ENCODE measurements at places on chromosomes 7 and 10.

DNA sequence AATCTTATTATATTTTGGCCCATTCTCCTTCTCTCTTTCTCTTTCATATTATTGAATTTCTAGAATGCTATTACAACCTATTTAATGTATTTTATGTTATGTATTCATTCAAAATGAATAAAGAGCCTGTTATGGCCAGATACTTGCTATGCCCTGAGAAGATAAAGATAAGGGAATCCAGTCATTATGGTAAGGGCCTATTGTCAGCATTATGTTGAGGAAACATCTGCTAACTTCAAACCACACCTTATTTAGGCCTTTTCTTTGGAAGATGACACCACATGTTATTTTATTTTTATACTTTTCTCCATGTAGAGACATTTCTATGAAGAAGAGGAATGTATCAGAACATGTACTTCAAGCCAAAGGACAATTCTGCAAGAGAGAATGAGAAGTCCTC is 60.5 kb upstream of the MPP7 start:
- DNase-seq: no peak

DNA sequence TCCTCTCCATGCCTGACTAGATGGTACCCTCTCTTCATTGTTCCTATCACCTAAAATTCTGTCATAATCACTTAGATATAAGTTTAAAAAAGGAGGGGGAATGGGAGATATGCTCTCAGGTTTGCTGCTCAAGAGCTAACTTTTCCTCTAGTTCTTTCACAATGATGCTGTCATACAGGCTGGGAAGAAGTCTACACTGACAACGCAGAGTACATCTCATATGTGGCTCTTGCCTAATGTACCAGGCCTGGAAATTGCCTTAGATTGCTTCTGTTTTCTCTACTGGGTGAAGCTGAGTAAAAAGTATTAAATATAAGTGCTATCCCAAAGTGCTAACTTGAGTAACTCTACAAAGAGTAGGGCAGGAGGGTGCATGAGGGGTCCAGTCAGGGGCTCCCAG is 43.8 kb upstream of the BET1 start:
- no peak for DNase-seq

DNA sequence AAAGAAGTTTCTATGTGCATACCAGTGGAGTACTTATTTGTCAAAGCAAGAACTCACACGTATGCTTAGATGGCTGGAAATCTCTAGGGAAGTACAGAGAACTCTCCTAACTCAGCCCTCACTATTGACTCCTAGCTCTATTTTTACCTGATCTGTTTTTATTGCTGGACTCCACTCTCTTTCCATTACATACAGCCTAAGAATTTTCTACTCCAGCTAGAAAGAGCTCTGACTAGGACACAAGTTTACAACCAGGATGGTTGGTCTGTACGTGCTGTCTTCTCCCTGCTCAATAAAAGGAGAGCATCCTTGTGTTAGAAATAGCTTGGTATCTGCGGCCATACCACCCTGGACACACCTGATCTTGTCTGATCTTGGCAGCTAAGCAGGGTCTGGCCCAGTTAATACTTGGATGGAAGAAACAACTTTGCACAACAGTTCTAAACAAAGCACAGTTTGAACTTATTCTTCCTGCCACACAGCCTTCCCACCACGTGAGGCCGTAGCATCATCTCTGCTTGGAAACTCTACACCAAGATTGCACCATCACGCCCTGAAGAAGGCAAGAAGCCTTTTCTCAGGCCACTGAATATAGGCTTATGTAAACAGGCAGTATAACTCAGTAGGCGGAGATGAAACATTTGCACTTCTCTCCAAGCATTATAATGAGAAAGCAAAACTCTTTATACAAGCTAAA is 50.7 kb downstream of the KCNMA1 start:
- no peak for DNase-seq

- DNase-seq: no peak
Observed at GRCh38 chr7:104142147-104142546, 65.7 kb downstream of the ORC5 start.

DNA sequence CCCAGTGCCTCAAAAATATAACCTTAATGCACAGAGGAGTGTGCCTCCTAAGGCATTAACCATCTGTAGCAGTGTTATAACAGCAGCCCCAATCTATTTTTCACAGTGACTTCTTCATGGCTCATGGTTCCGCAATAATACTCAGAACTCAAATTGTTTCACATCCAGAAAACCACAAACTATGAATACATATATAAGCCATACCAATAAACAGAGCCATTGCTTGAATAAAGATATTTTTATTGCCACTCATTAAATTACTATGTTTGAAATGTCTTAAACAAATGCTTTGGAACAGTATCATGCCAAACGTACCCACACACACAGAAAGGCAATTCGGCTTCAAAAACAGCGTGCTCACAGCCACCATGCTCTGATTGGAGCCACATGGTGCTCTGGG is 629.3 kb upstream of the NRP1 start:
- DNase-seq: no peak

- peak; percentile 8 for DNase-seq
Observed at GRCh38 chr7:13117103-13117502, 429.7 kb downstream of the ARL4A start.

GRCh38 chr7:65971021-65971420 is 11.0 kb downstream of the GUSB start:
- no peak for DNase-seq

DNA sequence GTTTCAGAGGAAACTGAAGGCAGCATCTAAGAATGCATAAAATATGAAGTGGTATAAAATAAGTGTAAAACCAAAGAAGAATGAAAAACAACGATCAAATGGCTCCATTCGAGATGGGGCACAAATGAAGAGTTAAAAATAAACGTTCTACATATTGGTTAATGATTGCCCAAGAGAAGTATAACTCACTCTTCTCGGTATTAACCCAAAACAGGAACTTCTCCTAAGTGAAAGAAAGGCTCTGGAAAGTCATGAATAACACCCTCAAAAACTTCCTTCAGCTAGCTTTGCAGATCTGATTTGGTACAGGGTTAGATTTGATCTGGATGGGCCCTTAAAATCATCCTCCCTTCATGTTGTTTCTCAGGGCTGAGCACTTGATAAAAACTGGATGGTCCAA is 94.3 kb upstream of the ADO start:
- DNase-seq: no peak

- no peak for DNase-seq
Observed at GRCh38 chr10:44395396-44395795, 10.5 kb upstream of the CXCL12 start.

- no peak for DNase-seq
Observed at GRCh38 chr7:296373-296945, 6.5 kb downstream of the FOXL3 start.

DNA sequence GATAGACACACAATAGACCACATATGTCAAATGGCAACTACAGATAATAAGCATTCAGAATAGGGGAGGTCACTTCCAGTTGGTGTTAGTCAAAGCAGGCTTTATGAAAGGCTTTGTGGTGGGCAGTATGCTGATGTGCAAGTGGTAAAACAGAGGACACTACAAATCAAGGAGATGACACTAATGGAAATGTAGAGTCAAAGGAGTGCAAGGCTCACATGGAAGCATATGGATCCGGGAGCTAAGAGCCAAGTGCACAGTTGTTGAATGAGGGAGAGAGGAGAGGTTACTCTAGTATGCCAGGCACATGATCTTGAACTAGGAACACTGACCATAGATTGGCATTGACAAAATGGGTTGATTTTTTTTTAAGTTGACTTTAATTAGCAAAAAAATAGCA is 62.7 kb downstream of the GRM3 start:
- DNase-seq: no peak

GRCh38 chr10:124559372-124560132 is 97.9 kb downstream of the LHPP start:
- DNase-seq: no peak

DNA sequence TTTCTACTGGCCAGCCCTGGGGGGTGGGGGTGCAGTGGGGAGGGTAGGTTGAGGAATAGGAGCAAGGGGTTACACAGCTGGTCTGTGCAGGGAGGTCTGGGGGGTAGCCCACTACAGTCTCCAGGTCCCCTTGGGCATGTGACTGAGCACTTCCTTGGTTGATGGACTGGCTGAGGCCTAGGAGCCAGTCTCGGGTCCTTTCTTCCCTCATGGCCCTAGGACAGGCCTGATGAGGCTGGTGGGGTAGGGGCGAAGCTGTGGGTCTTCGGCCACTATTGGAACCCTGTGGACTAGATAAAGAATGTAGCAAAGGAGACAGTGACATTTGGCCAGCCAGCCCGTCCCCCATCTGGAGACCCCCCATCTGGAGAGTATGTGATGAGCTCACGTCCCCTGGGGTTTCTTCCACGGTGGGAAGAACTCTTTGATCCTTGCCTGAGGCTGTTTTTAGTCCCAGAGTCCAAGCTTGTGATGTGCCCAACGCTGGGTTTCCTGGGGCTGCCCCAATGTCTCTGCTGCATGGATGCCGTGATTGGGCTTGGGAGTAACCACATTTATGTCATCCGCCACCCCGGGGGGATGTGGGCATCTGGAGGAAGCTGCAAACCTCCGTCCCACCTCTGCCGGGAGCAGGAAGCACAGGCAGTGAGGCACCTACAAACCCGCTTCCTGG is 20.7 kb downstream of the FAM241B start:
- DNase-seq: no peak

GRCh38 chr7:43869867-43870240 is 537 bp upstream of the MRPS24 start:
- no peak for DNase-seq

DNA sequence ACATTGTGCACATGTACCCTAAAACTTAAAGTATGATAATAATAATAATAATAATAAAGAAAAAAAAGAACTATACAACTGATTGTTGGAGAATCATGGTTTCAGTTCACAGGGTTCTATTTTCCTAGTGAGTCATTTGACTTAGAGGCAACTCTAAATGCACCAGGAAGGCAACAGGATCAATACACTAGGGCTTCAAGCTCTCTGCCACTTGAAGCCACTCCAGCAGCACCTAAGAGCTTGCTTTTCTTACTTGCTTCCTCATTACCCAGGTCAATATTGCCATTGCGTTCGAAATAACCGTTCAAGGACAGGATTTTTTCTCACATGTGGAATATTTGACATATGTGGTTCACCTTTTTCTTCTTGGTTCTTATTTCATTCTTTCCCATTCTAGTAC is 189.7 kb downstream of the GRM3 start:
- no peak for DNase-seq

GRCh38 chr10:3006607-3007006 is 60.7 kb upstream of the PFKP start:
- DNase-seq: no peak

DNA sequence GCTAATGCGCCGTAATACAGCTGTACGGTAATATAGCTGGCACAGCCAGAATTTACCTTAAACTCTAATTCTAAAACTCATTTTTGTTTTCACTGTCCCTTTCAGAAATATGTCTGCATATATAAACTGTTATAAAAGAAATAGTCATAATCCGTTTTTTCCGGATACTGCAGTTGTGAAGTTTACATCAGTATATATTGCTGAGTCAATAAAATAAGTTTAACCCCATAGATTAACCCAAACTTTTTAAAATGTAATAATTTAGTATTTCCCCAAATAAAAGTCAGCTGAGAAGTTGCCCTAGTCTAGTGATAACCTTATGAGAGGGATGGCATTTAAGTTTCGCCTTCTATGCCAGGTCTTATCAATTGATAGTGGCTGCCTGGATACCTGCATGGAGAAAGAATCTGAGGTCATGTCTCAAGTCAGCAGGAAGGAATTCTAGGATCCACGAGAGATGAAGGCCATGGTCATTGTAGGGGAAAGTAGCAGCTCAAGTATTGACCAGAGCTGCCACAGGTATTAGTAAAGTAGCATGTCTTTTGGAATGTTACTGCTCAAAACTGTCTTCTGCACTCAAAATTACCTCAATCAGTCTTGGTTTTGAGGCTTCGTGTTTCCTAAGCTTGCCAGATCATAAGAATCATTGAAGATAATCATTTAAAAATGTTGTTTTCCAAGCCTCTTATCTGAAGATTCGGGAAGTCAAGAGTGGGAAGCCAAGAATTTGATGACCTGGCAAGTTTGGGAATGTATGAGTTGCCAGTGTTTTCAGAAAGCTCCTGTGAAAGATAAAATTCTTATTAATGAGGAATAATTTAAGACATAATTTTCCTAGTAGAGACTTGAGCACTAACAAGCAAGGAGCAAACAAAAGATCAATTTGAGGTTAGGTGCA is 10.8 kb downstream of the PRPS1L1 start:
- no peak for DNase-seq

DNA sequence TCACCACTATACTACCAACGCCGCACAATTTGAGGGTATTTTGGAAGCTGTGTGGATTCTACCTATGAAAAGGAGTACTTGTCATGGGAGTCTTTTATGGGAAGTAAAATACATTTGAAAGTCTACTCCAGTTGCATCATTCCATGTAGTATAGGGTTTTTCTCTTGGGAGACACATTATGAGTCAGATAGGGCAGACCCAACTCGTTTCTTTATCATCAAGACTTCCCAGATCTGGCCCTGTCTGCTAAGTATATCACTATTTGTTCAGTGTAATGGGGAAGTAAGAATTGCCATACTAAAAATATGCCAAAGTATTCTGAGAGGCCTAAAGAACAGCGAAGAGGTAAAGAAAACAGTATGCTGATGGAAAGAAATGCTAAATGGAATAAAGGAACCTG is 144.2 kb downstream of the SPAG6 start:
- no peak for DNase-seq

DNA sequence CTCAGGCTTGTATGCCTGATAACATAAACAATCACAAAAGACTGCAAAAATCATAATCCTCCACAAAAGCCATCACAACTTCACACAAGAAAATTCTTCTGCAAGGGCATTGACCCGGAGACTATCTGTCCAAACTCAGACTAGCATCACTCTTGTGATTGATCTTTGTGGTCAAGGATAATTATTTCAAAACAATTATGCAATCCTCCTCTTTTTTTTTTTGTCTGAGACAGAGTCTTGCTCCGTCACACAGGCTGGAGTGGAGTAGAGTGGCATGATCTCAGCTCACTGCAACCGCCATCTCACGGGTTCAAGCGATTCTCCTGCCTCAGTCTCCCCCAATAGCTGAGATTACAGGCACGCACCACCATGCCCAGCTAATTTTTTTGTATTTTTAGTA is 22.2 kb downstream of the CDNF start:
- no peak for DNase-seq

DNA sequence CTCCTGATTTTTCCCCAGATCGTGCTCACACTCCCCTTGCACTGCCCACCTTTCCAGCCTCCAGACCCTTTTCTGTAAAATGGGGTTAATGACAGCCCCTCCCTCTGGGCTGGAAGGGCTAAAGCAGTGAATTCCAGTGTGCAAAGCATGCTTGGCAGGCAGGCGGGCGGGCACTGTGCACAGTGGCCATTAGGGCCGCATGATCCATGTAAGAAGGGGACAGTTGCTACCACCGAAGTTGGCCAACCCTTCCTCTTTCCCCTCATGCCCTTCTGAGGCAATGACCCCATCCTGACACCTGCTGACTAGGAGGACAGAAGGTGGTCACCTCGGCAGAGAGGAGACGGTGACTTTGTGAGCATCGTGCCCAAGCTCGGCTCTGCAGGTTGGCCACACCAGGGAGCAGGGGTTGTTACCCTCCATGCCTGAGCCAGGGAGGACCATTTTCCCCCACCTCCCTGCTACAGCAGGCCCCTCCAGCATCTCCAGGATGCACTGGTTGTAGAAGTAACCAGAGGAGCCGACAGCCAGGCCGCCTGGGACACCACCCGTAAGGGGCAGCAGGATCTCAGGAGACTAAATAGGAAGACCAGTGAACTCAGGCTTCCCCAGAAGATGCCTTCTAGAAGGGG is 166.4 kb downstream of the SLIT1 start:
- no peak for DNase-seq

- DNase-seq: no peak
Observed at GRCh38 chr7:137992550-137993394, 9.1 kb downstream of the CREB3L2 start.

- no peak for DNase-seq
Observed at GRCh38 chr10:101113890-101114403, 17.2 kb upstream of the TLX1 start.

- DNase-seq: no peak
Observed at GRCh38 chr7:33883671-33883965, 21.7 kb upstream of the BMPER start.
